Pancreas (tissue), 10 donors: ENCODE measurements at places on chromosomes 5 and 9. TPM values are rescaled to one million over a fixed set of nuclear protein-coding genes. Genes with fewer than 3 reads are reported as not detected.

Gene FYB1
- total RNA-seq, result 0.97 TPM

Gene LCN2
- 6.3 TPM for total RNA-seq

- no peak overlapping the region for H3K4me3 ChIP-seq
- H3K4me1 ChIP-seq, result no peaks in the 10 kb centered on the region
- H3K27ac ChIP-seq, result no peak overlapping the region
- H3K27me3 ChIP-seq, result no peaks in the 10 kb centered on the region
Measured at GRCh38 chr9:2132484-2133082, 117.4 kb downstream of the SMARCA2 start.

DNA sequence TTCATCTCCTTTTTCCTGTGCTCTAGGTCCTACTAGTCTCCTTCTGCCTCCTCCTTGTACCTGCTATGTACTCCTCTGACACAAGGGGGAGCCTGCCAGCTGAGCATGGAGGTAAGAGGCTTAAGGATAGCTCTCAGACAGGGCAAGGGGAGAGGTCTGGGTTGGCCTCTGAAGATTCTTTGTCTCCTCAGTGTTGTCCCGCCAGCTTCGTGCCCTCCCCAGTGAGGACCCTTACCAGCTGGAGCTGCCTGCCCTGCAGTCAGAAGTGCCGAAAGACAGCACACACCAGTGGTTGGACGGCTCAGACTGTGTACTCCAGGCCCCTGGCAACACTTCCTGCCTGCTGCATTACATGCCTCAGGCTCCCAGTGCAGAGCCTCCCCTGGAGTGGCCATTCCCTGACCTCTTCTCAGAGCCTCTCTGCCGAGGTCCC, 3.8 kb downstream of the CREB3 start:
- no peaks in the 10 kb centered on the region for H3K27me3 ChIP-seq
- no peak overlapping the region for H3K4me3 ChIP-seq
- H3K4me1 ChIP-seq, result peaks cover 12% of the 10 kb centered on the region

Gene CRB2
- not detected for total RNA-seq

Gene NMUR2
- total RNA-seq, result not detected

- H3K27ac ChIP-seq, result no peak overlapping the region
- H3K27me3 ChIP-seq, result no peaks in the 10 kb centered on the region
- DNase-seq, result no peak
- no peak overlapping the region for H3K4me3 ChIP-seq
Measured at GRCh38 chr5:114255260-114255659, 106.6 kb upstream of the KCNN2 start.

Gene CAST
- 83.9 TPM for total RNA-seq

DNA sequence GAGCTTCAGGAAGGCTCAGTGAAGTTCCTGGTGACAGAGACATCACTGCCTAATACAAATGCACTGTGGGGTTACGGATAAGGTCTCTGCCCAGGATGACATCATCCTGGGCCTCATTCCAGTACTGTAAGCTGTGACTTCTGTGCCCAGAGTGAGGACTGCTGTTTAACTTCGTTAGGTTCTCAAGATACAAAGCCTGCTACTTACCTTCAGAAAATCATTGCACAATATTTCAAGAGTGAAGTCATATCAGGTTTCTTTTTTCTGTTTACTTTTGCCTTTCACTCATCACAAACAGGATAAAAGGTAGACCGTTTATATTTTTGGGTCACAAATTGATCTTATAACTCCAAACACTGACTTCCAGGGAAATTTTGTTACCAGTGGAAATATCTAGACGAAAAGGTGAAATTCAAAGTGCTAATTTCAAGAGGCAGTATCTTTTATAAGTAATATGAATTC, 241.2 kb downstream of the PIK3R1 start:
- H3K27me3 ChIP-seq, result no peaks in the 10 kb centered on the region
- H3K36me3 ChIP-seq, result no peaks in the 10 kb centered on the region
- DNase-seq, result peak; percentile 80

GRCh38 chr9:111305914-111306313, 24.1 kb downstream of the OR2K2 start:
- no peaks in the 10 kb centered on the region for H3K36me3 ChIP-seq
- H3K4me3 ChIP-seq, result no peak overlapping the region
- H3K4me1 ChIP-seq, result no peaks in the 10 kb centered on the region
- H3K27me3 ChIP-seq, result no peaks in the 10 kb centered on the region
- no peak for DNase-seq
